Panc1 (cell line): ENCODE measurements at places on chromosomes 1 and 21.
A peak's percentile ranks its signal among the peaks of the same experiment; 100 is the strongest.

DNA sequence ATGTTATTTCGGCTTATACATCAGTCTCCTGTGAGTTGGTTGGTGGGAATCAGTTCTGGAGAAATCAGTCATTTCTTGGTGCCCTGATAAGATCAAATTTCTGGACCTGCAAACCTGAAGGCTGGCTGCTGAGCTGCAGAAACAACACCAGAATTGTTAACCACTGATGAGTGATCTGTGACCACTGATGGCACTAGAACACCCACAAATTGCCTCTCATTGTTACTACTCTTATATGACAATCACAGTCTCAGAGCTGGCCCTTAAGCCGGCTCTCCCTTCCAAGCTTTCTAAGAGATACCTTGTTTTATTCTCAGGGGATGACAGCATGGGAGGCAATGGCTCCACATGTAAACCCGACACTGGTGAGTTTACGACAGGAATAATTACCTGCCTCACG, 1.9 kb downstream of the C1orf162 start:
- no peak for DNase-seq

DNA sequence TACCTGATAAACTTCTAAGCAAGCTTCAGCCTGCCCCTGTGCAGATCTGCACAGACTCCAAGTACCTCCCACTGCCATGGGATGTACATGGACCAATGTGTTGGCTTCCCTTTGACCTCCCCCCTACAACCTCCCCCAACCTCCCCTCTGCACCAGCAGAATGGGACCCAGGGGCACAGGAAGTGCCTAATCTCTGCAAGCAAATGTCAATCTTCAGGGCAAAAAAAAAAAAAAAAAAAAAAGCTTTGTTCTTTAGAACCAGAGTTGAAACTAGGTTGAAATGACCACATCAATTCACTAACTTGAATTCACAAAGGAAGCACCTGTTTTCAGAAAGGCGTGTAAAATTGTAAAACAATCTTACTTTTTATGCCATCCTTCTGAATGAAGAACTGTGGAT, 53.9 kb upstream of the TIAM1 start:
- no peak for DNase-seq

DNA sequence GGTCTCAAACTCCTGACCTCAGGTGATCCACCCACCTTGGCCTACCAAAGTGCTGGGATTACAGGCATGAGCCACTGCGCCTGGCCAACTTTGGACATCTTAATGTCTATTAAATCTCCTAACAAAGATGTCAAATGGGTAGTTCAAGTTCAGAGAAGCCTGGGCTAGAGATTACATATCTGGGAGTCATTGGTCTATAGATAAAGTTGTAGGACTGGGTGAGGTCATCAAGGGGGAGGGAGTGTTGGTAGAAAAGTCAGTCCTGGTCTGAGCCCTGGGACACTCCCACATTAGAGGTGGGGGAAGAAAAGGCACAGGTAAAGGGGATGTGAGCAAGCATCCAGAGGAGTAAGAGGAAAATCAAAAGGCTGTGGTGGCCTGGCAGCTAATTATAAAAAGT, 6.6 kb downstream of the UBIAD1 start:
- no peak for DNase-seq

- DNase-seq: no peak
Observed at GRCh38 chr21:45990741-45991605, 9.4 kb downstream of the COL6A1 start.

GRCh38 chr1:163054181-163054591, 15.0 kb upstream of the RGS4 start:
- DNase-seq: no peak

DNA sequence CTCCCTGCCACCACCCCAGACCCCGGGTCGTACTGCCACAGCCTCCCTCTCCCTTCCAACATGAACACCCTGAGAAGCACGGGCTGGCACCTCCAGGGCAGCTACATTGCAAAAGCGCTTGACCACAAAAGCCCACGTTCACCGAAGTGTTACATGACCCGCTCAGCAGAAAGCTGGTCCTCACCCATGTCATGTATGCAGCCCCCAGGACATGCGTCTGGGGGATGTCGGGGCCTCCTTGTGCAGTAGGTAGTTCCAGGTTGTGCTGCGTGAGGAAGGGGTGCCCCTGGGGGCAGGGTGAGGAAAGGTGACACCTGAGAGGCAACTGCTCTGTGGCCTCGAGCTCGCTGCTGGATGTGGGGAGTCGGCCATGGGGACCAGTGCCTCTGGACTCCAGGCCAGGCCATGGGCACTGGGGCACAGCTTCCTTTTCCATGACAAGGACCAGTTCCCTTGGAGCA, 102.0 kb upstream of the C1orf174 start:
- no peak for DNase-seq

DNA sequence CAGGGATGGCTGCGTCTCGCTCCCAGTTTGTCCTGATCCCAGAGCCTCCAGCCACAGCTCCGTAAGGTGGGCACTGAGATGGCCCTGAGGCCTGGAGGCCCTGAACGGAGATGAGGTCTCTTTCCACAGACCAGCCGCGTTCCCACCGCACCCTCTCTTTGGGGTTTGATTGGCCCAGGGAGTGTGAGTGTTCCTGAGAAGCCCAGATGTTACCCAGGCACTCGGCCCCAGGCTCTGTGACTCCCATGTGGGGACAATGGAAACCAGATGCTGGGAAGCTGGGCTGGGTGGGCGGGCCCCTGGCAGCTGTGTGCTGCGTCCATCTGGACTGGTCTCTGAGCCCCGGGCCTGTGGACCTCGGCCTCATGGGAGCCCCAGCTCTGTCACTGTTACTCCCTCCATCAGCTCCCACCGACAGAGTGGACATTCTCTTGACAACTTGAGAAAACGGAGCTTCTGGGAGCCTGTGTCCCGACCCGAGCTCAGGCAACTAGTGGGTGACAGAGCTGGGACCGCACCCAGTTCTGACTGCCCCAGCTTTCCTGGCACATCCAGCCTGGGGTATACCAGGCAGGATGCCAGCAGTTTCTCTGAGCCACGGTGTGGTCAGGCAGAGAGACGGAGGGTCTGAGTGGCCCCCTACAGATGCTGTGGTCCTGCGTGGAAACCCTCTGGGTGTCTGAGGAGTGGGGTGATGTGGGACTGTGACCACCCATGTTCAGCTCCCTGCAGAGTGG, 9.8 kb upstream of the COL6A1 start:
- DNase-seq: no peak

DNA sequence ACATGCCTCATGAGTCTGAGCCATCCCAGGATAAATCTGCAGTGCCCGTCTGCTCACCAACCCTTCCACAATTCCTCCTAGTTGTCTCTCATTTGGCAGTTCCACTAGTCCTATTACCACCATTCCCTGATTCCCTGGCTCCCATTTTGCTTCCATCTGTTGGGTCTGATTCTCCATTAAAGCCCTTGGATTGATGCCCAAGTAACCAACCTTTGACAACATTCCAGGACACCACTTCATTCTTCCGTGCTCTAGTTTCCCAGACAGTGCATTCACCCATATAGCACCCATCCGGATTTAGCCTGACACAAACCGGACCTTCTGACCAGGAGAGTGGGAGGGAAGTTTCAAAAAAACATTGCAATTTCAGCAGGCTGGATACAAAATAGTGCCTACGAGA, 189.4 kb upstream of the PALMD start:
- no peak for DNase-seq

GRCh38 chr1:50237056-50237455, 128.3 kb downstream of the ELAVL4 start:
- DNase-seq: no peak

GRCh38 chr1:7505094-7505770, 265.9 kb upstream of the VAMP3 start:
- DNase-seq: no peak

GRCh38 chr1:193322211-193322610, 135.8 kb upstream of the B3GALT2 start:
- no peak for DNase-seq

GRCh38 chr1:53075206-53075605, 13.2 kb downstream of the PODN start:
- no peak for DNase-seq

DNA sequence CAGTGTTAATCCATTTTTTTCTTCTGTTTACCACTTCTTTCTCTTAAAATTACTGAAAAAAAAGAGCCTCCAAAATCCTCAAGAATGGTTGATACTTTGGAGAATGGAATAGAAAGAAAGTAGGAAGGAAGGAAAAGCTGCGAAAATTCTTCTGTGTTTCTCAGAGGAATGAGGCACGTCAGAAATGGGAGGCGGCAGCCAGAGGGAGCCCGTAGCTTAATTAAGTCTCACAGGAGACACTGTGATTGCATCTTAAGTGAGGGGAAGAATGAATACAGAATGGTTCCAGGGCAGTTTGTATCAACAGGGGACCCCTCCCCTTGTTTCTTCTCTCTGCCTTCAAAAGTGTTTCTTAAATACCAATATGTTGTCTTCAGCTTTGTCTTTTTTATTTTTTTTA, 1099.5 kb downstream of the PLA2G4A start:
- DNase-seq: peak; percentile 7

GRCh38 chr1:41153750-41154274, 88.3 kb downstream of the SCMH1 start:
- DNase-seq: no peak

- no peak for DNase-seq
Observed at GRCh38 chr1:18190598-18190997, 83.0 kb downstream of the IGSF21 start.

DNA sequence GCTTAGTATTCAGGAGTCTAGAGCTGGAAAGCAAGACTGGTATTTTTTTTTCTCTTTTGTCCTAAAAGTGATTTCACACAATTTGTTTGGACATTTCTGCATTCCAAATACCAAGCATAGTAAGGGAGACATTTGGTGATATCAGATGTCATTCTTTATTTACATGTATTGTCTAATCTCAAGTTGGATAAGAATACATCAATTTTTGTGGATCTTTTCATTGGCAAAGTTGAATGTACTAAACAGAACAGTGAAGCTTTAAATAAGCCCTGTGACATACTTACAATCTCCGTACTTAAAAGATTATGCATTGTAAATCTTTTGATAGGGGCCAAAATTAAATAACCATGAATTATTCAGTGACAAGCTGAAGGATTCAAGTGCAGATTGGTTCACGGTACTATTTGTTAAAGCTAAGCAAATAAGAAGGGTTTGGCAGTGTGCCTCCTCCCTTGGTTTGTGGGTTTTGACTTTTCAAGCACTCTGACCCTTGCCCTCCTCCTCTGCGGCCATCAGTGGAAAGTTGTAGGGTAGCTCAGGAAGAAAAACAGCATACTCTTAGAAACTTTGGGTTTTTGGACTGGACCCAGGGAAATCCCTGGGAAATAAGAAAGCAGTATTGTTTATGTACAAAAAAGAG, 663.7 kb downstream of the ADGRL2 start:
- no peak for DNase-seq

- DNase-seq: no peak
Observed at GRCh38 chr1:58047265-58047858, 499.2 kb downstream of the OMA1 start.

DNA sequence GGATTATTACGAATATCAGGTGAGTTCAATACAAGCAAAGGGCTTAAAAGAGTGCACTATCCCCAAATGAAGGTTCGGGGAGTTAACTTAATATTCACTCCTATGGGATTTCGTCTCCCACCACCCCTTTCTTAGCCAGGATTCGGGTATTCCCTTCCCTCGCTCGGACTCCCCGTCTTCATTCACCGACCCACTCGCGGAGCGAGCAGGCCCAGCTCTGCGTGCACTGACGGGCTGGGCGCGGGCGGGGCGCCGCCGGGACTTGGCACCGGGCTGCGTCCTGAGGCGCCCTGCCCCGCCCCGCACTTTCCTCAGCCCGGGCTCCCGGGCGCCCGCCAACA, 7.7 kb upstream of the MPZL1 start:
- DNase-seq: no peak

- DNase-seq: no peak
Observed at GRCh38 chr1:208606959-208607358, 362.8 kb upstream of the PLXNA2 start.

- no peak for DNase-seq
Observed at GRCh38 chr1:85496941-85497582, 32.1 kb upstream of the DDAH1 start.
